ENCODE measurements at places on chromosomes 5 and 9.

GRCh38 chr5:18745042-18745987 lies 1111.1 kb downstream of the TAF11L14 start:
- DNase-seq = no peak

DNA sequence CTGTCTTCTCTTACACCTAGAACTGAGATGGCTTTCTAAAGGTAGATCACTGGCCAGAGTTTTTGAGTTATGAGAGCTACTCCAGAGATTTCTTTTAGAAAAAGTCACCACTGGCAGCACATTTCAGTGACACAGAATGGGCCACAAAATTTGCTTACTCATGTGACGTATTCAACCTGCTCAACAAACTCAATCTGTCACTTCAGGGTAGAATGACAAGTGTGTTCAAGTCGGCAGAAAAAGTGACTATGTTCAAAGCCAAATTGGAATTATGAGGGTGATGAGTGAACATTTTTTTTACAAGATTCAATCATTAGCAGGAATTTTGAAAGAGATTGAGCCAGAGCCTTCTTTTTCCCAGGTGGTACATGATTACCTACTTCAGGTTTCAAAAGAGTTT lies 46.5 kb downstream of the TAF11L14 start:
- no peak for DNase-seq

GRCh38 chr5:150082374-150082773 lies 4.0 kb downstream of the CSF1R start:
- DNase-seq = no peak

- DNase-seq = no peak
Measured at GRCh38 chr5:172229904-172230303, 35.9 kb downstream of the EFCAB9 start.

- DNase-seq = no peak
Measured at GRCh38 chr5:169534939-169535338, 48.6 kb upstream of the SPDL1 start.

DNA sequence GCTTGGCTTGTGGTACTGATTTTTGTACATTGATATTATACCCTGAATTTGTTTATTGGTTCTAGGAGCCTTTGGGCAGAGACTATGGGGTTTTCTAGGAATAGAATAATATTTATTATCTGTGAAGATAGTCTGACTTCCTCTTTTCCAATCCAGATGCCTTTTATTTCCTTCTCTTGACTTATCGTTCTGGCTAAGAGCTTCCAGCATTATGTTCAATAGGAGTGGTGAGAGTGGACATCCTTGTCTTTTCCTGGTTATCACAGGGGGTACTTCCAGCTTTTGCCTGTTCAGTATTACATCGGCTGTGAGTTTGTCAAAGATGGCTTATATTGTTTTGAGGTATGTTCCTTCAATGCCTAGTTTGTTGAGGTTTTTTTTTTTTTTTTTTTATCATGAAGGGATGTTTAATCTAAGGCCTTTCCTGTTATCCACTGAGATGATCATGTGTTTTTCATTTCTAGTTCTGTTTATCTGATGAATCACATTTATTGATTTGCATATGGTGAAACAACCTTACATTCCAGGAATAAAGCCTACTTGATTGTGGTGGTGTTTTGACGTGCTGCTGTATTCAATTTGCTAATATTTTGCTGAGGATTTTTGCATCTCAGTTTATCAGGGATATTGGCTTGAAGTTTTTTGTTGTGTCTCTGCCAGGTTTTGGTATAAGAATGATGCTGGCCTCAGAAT lies 77.5 kb downstream of the CERT1 start:
- no peak for DNase-seq

DNA sequence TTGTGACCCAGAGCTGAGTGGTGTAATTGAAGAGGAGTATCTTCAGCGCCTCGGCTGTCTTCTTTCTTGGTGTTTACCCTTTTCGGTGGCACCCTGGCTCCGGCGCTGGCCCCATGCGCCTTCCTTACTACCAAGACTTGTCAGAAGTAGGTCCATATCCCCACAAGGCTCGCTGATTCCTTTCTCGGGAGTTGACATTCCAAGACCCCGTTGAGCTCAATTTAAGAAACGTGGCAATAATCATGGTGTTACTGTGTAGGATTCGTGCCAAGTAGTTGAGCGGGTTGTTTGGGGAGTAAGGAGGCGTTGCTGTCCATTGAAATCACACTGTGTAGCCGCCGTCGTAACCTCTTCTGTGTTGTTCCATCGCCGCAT lies 795 bp downstream of the NDUFAF2 start:
- DNase-seq = peak; percentile 2

DNA sequence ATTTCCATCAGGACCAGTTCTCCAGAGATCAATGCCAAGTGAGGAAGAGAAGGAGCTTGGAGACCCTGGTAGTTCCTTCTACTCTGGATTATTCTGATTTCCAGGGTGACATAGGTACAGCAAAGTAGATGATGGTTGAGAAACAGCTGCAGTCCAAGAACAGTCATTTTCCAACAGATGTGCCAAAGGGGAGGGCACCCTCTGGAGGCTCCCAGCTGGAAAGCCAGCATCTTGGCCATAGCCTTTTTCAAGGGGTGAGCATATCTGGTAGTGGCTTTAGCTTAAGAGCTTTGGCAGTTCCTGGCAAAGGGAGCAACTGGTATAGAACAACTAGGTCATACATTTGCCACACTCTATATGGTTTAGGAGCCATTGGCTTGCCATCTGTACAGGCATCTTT lies 492.7 kb downstream of the RASEF start:
- no peak for DNase-seq

DNA sequence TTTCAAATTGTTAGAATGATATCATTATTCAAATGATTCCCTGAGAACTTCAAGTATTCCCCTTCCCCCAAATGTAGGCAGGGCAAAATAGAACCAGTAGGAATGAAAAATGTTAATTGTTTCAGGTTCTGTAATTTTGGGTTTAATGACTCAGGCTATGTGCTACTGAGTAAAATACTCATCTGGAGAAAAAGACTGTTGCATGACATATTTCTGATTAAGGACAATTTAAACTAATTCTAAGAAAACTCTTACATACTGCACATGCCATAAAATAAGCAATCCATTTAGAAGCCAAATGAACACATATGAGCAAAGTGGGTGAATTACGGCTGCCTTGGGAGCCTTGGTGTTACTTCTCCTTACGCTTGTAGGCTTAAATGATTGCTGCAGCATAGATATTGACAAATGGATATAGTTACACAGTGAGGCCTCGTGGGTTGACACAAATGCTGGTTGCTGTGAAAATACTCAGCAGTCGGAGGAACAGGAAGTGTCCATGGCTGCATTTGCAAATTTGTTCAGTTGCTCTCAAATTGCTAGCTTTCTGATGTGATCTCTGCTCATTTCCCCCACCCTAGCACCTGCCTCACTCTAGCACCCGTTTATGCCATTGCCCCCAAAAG lies 174.9 kb upstream of the DMAC1 start:
- DNase-seq = no peak

DNA sequence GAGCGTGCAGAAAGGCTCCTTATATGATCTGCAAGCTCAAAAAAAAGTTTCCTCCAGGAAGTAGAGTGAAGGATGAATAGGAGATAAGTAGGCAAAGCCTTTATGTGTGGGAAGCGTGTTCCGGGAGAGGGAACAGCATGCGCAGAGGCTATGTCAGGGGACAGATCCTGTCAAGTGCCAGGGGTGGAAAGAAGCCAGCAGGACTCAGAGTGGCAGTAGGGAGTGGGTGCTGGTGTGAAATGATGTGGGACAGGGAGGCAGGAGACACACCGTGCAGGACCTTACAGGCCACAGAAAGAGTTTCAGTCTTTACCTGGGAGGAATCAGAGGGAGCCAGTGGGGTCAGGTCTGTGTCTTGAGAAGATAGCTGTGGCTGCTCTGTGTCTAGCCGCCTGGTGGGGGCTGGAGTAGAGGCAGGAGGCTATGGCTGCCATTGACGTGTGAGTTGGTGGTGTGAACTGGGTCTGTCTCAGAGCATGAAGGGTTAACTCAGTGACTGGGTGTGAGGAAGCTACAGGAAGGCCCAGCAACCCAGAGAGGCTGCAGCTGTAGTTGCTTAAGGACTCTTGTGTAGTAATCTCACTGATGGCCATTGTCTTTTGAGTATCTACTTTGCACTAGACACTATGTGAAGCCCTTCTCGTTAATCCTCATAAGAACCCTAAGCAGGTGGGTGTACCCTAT lies 71.3 kb downstream of the PPARGC1B start:
- DNase-seq = no peak

DNA sequence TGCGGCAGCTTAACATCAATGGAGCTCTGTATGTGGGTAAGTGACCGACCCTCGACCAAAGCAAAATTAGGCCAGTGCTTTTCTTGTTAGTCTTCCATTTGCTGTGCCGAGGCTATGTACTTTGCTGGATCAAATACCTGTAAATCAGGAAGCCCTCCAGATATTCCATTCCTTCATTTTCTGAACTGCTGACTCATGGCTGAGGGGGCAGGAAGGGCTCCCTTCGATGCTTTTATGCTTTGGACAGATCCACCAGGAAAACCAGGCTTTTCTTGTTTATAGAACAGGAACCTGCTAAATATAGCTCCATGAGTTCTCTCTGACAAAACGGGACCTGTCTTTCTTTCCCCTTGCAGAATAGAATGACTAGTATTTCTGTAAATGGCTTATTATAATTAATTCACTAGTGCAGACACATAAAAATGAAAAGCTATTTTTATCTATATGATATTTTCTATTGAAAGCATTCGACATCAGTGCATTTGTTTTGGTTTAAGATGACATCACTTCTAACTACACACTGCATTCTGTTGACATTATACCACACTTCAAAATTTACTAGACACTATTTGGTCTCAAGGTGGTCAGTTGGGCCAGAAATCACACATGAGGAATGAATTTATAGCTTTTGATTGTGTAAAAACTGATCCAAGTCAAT lies 93.3 kb downstream of the LIFR start:
- DNase-seq = no peak

DNA sequence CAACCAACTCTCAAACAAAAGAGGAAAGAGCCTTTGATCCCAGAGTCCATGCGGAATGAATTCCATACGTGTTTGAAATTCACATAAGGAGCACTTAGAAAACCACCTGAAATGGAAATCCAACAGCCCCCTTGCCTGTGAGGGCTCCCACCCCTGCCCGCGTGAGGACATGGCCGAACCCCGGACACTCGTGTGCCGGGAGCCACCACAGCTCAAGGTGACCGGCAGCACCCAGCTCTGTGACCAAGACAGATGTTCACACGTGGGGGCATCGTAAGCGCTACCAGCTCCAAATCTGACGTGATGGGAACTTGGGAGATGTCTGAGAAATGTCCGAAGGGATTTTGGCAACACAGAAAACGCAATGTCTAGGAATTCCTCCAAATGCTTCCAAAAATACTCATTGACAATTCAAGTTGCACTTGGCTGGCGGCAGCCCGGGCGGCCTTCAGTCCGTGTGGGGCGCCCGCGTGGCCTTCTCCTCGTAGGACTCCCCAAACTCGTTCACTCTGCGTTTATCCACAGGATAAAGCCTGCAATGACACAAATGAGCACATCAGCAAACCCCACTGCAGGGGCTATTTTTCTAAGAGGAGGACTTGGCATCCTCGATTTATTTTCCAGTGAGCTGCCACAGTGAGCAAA lies 23.2 kb upstream of the TERT start:
- no peak for DNase-seq

DNA sequence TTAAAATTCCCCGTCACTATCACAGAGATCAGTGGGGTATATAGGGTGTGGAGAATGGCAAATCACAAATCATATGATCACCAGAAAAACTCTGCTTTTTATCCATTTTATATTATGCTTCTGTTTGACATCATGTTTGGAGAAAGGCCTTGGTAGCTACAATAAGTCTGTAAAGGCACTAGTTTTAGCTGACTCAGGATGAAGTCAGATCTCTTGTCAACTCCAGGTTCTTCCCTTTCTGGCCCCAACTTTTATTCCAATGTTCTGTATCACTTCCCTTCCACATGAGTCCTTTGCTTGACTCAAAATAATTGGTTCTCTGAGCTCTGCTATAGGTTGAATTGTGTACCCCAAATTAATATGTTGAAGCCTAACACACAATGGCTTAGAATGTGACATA lies 484.9 kb downstream of the PTPRD start:
- DNase-seq = no peak

DNA sequence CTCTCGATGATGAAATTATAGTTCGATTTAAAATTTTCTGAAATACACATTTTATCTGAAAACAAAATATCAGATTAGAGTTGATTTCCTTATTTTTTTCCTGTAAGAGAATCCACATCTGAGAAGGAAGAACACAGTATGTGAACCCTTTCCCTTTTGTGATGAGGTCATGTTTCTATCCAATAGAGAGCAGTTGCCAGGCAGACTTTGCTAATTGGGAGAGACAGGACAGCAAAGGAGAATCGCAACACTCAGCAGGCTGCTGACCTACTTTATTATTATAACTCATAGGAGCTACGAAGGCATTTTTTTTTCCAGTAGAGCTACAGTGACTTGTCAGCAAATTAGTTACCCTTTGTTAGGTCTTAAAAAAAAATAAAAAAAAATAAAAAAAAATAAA lies 242.1 kb downstream of the HCN1 start:
- DNase-seq = no peak

- DNase-seq = no peak
Measured at GRCh38 chr5:127007522-127007921, 22.8 kb downstream of the MARCHF3 start.

GRCh38 chr9:101451498-101451897 lies 15.9 kb upstream of the ALDOB start:
- DNase-seq = no peak

GRCh38 chr9:115208501-115208900 lies 90.5 kb upstream of the TNC start:
- DNase-seq = no peak

DNA sequence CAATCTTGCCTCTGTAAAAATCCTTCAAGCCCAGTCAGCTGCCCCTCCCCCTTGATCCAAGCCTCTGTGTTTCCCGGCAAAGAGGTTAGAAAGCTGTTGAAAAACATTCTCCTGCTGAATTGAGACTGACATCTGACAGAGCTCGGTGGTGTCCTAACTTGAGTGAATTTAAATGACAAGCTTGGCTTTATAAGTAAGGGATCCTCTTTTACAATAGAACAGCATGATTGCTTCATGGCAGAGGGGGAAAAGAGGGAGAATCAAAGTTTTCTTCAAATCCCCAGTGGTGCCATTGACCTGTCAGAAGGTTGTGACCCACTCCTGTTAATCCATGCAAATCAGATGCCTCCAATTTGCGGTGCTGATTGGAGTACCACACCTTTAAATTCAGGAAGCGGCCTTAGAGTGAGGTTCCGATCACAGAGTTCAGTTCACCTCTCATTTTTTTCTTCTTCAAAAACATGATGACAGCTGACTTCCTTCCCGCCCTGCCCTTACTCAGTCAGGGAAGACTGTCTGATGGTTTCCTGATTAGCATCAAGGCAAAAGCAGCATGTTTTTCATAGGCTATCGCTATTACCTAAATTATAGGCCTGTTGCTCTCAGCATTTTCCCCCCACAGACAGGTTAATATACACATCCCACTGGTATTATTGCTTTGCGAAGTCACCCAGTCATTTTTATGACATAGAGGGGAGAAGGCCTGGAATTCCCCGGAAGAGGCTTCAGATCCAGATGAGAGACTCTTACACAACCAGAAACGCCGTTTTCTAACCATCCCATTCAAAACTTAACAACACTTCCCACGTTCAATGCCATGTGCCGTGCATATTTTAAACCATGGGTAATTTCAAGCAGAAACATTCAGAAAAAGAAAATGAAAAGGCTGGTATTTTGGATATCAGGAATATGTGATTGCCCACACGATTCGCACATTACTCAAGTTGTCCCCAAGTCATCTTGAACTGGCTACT lies 141.4 kb downstream of the EBF1 start:
- no peak for DNase-seq

GRCh38 chr9:72427801-72428200 lies 62.8 kb upstream of the ZFAND5 start:
- no peak for DNase-seq

- no peak for DNase-seq
Measured at GRCh38 chr5:5592541-5592940, 170.1 kb downstream of the ICE1 start.

GRCh38 chr5:130168211-130168610 lies 263.9 kb downstream of the CHSY3 start:
- DNase-seq = no peak

Data from activated T-cell treated with anti-CD3 and anti-CD28 coated beads for 24 hours (primary cell).